A172 (cell line): ENCODE measurements at places on chromosomes 11 and 22.

DNA sequence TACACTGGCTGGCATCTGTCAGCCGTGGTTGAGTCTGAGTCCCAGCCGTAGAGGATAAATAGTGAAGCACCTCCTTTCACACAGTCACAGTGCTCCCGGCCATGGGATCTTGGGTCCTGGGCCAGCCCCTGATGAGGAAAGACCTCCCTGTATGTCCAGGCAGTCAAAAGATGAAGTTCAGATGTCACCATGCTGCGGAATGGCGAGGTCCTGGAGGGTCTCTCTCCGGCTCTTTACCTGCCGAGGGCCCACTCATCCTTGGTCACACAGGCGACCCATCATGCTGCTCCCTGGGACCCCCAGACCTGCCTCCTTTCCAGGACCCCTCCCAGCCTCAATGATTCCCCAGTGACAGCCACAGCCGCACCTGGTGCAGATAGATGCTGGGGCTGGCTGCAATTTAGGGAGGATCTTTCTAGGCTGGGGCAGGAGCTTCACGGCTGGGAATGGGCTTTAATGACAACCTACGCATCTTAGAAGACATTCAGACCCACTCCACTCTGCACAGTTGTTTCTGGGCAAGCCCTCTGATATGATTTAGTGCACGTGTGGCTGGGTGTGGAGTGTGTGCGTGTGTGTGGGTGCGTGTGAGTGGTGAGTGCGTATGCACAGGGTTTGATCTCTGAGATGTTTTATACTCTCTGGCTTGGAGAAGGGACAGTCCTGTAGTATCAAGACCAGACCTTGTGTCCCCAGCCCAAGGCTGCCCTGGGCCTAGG, 79.7 kb downstream of the FBLN1 start:
- DNase-seq: no peak

- no peak for DNase-seq
These were observed 3.7 kb downstream of the SLC39A13 start for GRCh38 chr11:47411884-47412746.

- no peak for DNase-seq
These were observed 2.4 kb downstream of the RPS19BP1 start for GRCh38 chr22:39530116-39530515.

GRCh38 chr11:84261707-84262106, 975.5 kb upstream of the CCDC90B start:
- DNase-seq: peak; percentile 7

DNA sequence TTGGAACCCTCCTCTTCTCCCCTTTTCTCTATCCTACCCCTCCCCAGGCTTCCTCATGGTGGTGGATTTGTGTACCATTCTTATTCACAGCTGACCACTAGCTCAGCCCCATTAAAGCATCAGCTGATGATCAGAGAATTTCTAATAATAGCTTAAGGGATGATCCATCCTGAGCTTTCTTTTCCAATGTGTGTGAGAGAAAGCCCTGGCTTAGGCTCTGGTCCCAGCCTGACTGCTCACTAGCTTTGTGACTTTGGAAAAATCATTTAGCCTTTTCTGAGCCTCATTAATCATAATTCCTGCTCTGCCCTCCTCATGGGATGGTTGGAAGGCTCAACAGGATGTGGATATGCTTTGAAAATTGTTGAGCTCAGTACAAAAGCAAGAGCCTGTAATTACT, 26.3 kb upstream of the CCDC90B start:
- no peak for DNase-seq

DNA sequence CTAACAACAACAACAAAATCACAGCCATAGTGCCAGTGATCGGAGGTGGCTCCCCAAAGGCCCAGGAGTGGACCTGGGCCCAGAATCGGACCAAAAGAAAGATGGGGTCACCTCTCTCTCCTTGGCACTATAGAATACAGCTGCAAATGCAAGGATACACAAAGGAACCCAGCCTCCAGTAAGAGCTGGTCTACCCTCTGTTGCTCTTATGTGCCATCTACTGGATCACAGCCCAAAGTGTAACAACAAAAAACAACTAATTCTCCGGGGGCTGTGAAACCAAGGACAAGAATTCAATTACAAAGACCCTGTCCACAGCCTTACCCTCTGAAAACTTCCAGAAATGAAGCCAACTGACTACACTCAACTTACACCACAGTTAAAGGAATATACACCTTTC, 21.6 kb downstream of the OR8G5 start:
- DNase-seq: no peak

GRCh38 chr22:43036282-43036829, 21.4 kb upstream of the PACSIN2 start:
- peak; percentile 84 for DNase-seq

GRCh38 chr11:40023724-40024123, 1435.7 kb downstream of the LRRC4C start:
- no peak for DNase-seq

DNA sequence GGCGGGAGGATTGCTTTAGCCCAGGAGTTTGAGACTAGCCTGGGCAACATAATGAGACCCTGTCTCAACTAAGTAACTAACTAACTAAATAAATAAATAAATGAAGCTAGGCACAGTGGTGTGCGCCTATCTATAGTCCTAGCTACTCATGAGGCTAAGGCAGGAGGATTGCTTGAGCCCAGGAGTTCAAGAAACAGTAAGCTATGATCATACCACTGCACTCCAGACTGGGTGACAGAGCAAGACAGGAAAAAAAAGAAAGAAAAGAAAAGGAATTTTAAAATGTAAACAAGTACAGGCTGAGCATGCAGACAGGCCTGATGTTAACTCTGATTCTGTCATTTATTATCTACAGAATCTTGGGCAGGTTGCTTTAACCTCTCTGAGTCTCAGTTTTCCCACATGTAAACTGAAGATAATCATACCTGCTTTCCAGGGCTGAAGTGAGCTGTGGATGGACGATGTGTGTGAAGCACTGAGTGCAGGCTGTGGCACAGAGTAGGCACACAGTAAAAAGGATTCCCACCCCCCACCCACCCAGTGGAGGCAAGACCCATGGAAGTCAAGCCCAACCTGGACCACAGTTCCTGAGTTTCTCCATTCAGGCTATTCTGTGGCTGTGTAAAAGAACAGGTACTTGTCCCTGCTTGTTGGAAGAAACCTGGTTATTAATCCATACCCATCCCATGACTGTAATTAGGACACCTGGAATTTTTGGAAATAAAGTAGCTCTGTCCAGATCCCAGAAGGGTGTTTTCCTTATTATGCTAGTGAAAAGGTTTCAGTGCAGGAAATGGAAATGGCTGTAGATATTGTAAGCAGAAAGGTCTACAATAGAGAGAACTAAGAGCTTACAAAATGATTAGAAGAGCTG, 18.7 kb upstream of the SCUBE2 start:
- DNase-seq: no peak

DNA sequence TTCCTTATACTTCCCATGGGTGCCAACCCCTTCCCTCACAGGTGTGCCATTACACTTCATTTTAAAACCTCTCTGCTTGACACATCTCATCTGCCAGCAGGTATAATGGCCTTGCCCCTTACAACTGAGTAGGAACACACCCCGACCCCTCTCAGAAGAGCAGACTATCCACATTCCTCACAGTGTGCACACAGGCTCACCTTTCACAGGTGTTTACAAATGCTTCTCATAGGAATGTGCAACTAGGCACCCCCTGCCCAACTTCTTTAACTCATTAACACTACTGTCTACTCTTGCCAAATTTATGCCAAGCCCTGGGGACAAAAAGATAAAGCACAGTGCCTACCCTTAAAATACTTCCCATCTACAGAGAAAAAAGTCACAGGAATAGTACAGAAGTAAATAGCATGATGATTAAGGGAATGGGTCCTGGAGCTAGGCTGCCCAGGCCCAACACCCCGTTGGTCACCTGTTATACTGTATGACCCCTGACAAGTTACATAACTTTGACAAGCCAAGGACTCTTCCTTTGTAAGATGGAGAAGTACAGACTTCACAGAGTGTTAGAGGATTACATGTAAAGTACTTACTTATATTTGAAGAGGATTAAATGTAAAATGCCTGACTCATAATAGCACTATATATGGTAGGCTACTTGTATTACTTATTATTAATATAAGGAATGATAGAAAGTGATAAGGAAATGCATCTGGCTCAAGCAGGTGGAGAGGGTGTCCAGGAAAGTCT, 15.2 kb downstream of the TRIM3 start:
- no peak for DNase-seq

DNA sequence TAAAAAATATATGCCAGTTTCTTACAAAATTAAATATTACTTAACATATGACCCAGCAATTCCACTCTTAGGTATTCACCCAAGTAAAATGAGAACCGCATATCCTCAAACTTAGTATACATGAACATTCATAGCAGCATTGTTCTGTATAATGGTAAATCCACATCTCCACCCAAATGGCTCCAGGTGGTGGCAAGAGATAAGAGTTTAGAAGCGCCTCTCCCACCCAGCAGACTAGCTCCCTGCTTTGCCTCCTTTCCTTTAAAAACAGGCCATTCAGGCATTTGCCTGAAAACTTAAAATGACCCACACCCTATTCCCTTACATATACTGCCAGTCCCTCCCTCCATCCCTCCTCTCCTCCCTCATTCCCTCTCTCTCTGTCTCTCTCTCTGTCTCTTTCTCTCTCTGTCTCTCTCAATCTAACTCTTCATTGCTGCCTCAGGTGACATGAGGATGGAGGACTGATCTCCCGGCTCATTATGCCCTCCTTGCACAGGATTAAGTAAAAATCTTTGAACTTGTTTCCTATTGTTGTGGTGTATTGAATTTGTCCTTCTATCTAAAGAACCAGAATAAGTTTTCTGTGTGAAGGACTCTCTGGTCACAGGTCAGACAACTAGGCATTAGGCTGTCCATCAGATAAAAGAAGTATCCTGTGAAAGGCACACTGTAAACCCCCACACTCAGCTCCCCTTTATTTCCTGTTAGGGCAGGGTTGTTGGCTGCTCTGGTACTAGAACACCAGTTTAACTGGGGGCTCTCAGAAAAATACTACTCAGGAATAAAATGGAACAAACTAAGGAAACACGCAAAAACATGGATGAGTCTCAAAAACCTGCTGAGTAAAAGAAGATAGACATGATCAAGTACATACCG, 48.3 kb downstream of the RRP8 start:
- no peak for DNase-seq

GRCh38 chr11:134486106-134486505, 74.1 kb upstream of the B3GAT1 start:
- no peak for DNase-seq

DNA sequence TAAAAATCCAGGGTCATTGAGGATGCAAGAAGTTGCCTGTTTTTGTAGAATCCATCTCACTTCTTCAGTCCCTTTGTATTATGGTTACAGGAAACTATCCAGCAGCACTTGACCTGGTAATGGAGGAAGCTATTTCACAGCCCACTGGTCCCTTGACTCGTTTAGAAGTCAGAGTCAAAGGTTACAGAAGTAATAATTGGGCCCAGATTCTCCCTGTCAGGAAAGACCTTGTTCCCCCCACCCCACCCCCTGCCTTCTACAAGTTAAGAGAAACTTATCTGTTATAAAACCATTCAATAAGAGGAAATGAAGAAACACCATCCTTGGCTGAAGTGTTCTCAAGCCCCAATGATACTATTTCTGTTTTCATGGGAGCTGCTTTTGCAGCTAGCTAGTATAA, 65.8 kb downstream of the CSTPP1 start:
- DNase-seq: no peak

GRCh38 chr11:65979261-65979759, 17.8 kb downstream of the SART1 start:
- no peak for DNase-seq

DNA sequence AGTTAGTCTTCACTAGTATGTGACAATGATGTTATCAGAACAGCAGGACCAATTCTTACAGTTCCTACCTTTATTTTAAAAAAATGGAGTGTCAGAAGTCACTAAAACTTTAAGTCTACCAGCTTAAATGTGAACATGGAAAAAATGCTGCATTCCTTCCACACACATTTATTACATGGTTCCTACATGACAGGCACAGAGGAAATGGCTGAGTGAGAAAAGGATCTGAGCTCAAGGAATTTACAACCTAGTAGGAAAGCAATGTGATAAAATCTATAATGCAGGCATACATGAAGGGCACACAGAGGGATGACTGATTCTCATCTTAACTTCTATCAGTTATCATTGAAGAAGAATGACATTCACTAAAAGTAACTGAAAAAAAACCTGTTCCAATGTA, 23.0 kb downstream of the CLDN25 start:
- DNase-seq: no peak

- DNase-seq: no peak
These were observed 52.0 kb downstream of the ARFGAP2 start for GRCh38 chr11:47124675-47125074.

DNA sequence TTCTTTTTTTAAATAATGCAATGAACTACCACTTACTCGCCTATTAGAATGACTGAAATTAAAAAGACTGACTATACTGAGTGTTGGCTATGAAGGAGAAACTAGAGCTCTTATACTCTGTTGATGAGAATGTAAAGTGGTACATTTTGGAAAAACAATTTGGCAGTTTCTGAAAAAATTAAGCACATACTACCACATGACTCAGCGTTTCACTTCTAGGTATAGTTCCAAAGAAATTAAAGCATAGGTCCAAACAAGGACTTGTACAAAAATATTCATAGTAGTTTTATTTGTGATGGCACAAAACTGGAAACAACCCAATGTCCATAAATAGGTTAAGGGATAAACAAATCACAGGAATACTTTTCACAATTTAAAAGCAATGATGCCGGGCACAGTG, 22.4 kb upstream of the SLC29A2 start:
- no peak for DNase-seq

DNA sequence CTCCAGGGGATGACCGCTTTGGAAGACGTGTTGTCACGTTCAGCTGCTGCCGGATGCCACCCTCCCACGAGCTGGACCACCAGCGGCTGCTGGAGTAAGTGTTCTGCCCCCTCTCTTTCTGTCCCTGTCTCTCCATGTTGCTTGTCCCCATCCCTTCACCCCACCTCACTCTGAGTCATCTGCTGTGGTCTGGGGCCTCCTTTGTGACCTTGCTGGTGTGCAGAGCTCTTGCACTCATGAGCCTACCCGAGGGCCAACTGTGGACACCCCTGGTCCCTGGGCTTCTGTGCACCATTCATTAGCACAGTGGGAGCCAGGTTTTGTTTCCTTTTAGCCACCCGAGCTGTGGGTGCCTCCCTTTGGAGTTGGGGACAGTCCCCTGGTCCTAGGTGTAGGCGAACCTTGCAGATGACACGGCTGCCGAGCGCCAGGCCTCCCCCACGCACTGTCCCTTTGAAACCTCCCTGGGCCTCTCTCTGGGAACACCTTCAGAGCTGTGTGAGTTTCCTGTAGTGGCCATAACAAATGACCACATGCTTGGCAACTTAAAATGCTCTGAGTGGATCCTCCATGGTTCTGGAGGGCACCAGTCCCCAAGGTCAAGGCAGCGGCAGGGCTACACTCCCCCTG, 49.8 kb downstream of the ARHGAP8 start:
- no peak for DNase-seq

- DNase-seq: no peak
These were observed 72.7 kb downstream of the SIK2 start for GRCh38 chr11:111674941-111675340.

- no peak for DNase-seq
These were observed 1.6 kb downstream of the TMEM135 start for GRCh38 chr11:87039371-87039770.

DNA sequence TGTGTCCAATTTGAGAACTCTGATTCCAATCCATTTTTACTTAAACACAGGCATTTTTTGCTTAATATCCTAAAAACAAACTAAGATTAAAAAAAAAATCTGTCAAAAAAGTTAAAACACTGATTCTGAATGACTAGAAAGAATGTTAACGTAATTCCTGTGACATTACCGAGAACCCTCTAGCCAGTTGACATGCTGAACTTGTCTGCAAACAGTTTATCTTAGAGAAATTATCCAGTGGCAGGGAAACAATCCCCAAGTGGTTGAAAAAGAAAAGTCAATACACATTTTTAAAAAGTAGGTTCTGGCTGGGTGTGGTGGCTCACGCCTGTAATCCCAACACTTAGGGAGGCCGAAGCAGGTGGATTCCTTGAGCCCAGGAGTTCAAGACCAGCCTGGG, 11.6 kb downstream of the KMT5B start:
- DNase-seq: no peak
